ACHN (cell line): ENCODE measurements at places on chromosomes 2 and 18.

GRCh38 chr2:119338272-119338671 lies 28.4 kb downstream of the C2orf76 start:
- DNase-seq = no peak

DNA sequence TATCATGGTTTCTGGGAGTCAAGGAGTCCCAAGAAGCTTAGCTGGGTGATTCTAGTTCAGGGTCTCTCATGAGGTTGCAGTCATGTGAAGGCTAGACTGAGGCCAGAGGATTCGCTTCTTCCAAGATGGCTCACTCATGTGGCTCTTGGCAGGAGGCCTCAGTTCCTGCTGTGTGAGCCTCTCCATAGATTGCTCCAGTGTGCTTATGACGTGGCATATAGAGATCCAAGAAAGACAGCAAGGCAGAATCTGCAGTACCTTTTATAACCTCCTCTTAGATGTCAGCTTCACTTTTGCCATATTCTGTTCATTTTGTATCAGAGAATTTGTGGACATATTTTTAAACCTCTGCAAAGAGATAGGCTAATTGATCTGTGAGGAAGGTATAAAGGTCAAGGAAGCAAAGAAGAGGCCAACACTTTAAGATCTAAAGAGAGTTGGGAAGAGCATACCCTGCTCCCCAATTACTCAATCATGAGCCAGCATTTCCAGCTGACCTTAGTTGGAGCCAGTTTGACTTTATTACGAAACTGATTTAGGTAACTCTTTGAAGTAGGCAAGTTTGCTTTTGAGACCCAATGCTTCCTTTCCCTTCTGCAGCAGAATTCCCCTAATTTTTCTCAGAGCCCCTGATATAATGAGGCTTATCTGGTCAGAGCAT lies 134.7 kb downstream of the EML6 start:
- no peak for DNase-seq

DNA sequence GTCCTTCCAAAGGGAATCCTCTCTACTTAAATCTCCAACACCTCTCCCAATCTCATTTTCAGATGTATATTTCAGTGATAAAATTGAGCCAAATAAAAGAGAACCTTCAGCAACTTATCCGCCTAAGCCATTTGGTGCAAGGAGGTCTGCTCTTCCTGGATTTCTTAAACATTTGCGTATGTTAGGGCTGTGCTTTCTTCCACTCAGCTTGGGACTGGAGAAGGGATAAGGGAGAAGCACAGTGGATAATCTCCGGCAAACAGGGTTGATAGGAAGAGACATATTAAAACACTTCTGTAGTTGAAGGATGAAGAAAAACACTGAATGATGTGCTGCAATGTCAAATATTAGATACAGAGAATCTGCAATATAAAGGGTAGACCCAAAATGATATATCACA lies 796.2 kb downstream of the KCNJ3 start:
- no peak for DNase-seq

DNA sequence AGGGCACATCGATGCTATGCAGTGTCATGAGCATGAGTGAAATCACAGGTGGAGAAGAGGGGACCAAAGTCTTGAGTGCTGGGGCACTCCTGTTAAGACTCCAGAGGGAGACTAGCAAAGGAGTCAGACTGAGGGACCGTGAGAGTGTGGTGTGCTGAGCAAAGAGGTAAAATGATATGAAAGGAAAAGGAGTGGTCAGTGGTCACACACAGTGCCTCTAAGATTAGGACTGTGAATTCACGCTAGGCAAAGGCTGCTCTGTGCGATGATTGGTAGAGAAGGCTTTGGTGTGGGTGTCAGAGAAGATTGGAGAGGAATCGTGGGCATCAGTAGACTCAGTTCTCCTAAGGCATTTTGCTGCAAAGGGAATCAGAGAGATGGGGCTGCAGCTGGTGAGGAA lies 12.8 kb downstream of the SOCS6 start:
- DNase-seq = no peak

- no peak for DNase-seq
These were observed 48.5 kb downstream of the PAX3 start for GRCh38 chr2:222250313-222250712.

DNA sequence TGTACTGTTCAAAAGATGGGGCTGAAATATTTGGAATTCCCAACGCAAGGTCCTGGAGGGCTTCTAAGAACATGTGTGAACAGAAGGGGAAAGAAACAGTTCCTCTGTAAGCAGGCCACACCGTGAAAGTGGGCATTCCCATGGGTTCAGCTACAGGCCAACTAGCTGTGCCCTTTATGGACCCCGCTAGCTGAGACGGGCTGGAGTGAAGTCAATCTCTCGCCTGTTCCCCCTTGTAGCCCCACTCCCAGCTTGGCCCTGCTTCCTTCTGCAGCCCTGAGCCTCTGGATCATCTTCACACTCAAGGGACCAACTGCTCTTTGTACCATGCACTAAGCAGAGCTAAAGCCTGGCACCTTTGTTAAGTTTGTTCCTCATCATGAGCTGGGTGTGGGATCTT lies 55.4 kb downstream of the POLR1A start:
- DNase-seq = no peak

- no peak for DNase-seq
These were observed 244.8 kb downstream of the IKZF2 start for GRCh38 chr2:212906620-212907019.

GRCh38 chr2:61770746-61771145 lies 83.1 kb downstream of the FAM161A start:
- DNase-seq = peak; percentile 50

DNA sequence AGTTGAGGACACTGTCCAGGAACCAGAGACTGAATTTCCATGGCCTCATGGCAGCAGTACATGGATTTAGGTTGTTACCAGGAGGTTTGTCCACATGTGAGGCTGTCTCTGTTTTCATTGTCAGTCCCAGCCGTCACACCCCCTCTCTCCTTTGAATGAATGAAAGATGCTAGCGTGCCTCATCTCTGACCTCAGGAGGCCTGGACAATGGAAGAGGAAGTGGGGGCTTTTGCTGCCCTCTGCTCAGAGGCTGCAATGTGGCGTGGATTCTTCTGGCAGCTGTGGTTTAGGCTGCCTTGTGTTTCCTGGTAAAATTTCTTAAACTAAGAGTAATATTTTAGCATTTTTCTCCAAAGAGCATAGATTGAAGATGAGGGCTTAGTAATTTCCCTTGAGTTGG lies 47.5 kb downstream of the RAB31 start:
- no peak for DNase-seq

GRCh38 chr2:21072477-21073242 lies 28.8 kb upstream of the APOB start:
- no peak for DNase-seq

DNA sequence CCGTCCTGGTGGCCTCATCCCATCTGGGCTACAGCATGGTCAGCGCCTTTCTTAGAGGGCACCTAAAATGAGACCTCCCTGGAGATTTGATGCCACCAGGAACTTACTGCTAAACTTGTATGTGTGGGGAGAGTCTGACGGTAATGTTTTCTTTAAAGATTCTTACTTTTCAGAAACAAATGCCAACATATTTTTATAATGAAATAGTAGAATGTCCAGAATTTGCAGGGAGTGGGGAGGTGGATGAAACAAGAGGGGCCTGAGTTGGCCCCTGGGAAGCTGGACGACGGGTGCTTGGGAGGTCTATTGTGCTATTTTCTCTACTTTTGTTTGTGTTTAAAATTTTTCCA lies 118.8 kb upstream of the CTDP1 start:
- no peak for DNase-seq

- no peak for DNase-seq
These were observed 50.8 kb upstream of the REG3A start for GRCh38 chr2:79210274-79210917.

- no peak for DNase-seq
These were observed 84.9 kb upstream of the MAP4K3 start for GRCh38 chr2:39521876-39522517.

DNA sequence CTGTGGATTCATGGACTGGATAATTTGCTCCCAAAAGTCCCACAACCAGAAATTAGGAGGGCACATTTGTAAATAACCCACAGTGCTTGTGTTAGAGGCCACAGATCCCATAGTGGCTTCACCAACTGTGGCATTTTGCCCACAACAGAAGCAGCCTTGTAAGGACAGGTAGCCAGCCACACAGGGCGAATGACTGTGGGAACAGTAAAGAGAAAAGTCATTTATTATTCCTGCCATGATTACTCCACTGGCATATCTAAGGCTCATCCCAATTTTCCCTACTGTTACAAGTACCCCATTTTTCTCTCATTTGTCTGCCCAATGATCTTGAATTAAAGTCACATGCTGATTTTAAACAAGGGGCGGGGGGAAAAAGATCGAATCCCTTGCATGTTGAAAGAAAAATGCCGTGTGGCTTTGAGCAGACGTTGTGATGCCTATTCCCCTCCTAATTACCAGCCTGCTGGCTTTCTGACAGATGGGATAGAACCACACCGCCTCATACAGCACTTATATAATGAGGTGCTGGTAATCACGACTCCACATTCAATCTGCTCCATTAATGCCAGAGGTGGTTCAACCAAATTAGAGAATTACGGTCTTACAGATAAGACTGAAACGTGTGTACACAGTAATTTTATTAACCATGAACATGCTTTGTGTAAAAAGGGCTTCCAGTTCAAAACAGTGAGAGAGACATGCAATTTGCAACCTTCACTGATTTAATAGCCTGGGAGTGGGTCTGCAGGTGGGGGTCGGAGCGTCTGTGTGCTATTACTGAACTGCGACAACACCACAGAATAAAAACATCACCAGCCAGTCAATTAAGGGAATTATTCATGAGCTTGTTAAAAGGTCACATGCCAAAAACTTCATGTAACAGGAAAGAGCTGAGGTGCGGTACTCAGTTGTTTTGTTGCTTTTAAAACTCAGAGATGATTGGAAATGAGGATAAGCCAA lies 196.0 kb downstream of the TMEM163 start:
- DNase-seq = no peak

- DNase-seq = no peak
These were observed 188.8 kb downstream of the CTIF start for GRCh38 chr18:48727681-48728080.

- DNase-seq = no peak
These were observed 18.1 kb downstream of the CCNT2 start for GRCh38 chr2:134936691-134937090.

DNA sequence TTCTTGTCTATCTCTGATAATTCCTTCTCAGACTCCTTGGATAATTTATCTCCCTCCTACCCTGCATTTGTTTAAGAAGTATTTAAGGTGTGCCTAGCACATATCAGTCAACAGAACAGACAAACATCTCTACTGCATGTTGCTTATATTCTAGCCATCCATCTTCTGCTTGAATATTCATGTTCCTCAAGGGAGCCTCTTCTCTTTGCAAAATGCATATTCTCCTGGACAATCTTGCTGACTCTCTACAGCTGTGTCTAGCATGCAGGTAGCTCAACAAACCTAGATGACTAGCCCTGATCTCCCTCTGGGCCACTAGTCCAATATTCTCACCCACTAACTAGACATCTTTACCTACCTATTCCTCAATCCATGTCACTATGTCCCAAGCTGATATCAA lies 70.0 kb downstream of the AP1S3 start:
- DNase-seq = no peak

- no peak for DNase-seq
These were observed 165.2 kb downstream of the TMEM200C start for GRCh38 chr18:5729983-5730699.

- DNase-seq = peak; percentile 57
These were observed 1.3 kb downstream of the SDC1 start for GRCh38 chr2:20223407-20224163.

DNA sequence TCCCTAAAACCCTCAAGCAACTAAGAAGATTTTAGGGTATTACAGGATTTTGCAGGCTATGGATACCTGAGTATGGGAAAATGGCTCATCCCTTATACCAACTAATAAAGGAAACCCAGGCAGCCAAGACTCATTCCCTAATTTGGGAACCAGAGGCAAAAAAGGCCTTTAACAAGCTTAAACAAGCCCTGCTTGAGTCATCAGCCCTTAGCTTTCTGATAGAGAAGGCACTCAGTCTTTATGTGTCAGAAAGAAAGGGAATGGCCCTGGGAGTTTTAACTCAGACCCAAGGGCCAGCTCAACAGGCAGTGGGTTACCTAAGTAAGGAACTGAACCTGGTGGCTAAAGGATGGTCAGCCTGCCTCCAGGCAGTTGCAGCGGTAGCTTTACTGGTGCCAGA lies 96.9 kb upstream of the RMP24 start:
- no peak for DNase-seq

GRCh38 chr2:241469746-241470145 lies 38.6 kb downstream of the STK25 start:
- no peak for DNase-seq

DNA sequence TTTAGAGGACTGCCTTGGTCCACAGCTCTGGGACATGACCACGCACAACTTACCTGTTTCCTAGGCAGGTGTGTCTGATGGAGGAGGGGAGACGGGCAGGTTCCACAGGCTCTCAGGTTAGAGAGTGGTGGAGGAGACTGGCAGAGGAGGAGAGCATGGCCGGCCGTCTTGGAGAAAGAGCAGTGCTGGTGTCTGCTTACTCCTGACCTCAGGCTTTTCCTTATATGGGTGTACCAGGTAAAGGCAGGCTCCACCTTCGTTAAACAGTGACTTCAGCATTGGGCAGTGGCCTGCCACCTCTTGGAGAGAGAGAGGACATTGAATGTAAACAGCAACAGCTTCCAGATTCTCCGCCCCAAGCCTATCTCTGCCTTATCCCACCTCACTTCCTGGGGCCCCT lies at the start of gene CAPN13:
Gene CAPN13 (minus strand): TSS at position 198 of the 400 bp plus-strand sequence. CDS start 20,121 bp downstream, outside the sequence.
- no peak for DNase-seq

GRCh38 chr2:33839791-33840190 lies 240.7 kb upstream of the FAM98A start:
- DNase-seq = no peak

DNA sequence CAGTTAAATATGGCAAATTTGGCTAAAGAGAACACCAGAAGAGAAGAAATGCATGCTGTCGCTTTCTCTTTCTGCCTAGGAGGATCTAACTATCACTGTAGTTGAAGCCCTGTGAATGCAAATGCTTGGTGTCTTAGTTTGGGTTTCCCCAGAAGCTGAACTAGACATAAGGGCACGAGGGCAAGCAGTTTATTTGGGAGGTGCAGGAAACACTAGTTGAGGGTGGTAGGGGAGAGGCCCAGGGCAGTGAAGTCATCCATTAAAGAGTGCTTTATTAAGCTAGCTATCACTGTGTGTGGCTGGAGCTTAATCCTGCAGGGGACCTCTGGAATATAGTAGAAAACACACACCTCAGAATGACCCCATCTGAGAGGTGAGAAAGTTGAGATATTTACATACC lies 639.8 kb upstream of the ZEB2 start:
- DNase-seq = no peak

GRCh38 chr2:64063924-64064331 lies 44.7 kb upstream of the VPS54 start:
- no peak for DNase-seq

DNA sequence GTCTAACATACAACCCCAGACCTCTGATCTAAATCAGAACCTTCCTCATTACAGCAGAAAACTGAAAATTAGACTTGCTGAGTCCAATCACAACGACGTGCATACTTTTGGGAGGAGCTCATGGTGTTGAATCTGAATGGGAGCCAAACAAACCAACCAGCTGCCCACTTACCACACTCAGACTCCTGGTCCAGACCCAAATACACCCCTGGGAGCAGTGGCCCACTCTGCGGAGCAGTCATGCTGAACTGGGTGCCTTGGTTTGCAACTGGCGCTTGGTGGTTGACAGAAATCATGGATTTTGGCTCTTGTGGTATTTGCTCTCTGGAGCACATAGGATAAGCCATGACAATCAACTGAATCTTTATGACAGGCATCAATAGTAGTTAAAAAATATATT lies 253.6 kb upstream of the TNP1 start:
- DNase-seq = no peak
